ENCODE measurements at places on chromosomes 5 and 9. TPM values are rescaled to one million over a fixed set of nuclear protein-coding genes. Genes with fewer than 3 reads are reported as not detected.

The RNF38 gene
- total RNA-seq = 38.7 TPM

The PRELID2 gene
- 25.7 TPM for total RNA-seq

The HNRNPK gene
- total RNA-seq = 807 TPM

The SFXN1 gene
- 79.5 TPM for total RNA-seq

DNA sequence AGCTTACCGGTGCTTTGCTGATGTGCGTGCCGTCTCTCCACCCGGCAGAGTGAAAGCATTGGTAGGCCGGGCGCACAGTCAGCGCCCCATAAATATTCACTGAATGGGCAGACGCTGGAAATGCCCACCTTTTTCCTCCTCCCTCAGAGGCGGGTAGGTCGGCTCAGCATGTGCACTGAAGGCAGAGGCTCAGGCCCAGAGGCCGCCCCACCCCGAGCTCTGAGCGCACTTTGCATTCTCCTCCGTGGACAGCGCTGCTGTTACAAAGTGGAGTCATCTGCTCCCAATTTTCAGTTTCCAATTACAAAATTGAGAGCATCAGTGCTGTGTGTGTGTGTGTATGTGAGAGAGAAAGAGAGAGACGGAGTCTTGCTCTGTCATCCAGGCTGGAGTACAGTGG, 10.6 kb downstream of the UCK1 start:
- no peak for DNase-seq
